ENCODE measurements at places on chromosomes 1 and 21.

- no peak for DNase-seq
These were observed 48.1 kb upstream of the ANGPTL1 start for GRCh38 chr1:178918955-178919354.

DNA sequence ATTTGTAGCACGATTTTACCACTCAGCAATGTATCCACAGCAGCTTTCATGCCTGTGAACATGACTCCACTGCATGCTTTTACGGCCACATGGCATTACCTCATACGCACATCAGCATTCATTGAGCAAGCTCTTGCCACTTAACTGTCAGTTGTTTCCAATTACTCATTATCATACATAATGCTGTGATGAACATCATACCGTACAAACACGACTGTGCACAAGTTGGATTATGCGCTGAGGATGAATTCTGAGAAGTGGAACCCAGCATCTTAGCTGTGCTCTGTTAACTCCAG is 9.6 kb downstream of the UMODL1 start:
- DNase-seq = no peak

DNA sequence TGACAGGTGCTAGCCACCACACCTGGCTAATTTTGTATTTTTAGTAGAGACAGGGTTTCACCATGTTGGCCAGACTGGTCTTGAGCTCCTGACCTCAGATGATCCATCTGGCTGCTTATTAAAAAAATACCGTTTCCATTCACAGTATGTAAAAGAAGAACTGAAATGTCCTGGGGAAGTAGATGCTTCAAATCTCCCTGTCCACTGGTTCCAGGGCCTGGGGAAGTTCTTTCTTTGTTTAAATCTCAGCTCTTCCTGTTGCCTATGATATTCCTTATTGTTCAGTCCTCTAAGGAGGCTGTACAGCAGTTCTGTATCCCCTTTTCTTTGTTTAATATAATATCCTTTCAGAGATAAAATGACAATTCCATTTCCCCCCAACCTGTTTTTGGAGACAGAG is 47.4 kb downstream of the ZMYM1 start:
- no peak for DNase-seq

GRCh38 chr1:225258811-225259210 is 169.0 kb downstream of the LBR start:
- no peak for DNase-seq

DNA sequence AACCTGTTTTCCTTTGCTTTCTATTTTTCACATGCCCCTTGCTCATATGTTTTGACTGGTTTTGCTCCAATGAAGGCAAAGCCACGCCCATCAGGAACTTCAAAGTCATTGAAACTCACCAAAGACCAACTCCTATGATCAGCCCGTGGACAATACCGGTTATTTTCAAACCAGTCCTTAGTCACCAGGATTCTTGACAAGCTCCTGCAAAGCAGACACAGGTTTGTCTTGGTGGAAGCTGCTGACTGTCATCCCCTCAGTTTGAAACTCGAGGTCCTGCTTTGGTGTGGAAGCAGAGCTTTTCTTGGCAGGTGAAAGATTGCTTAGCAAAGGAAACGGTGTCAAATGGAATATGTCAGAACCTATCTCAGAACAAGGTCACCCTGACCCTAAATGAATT is 384.7 kb upstream of the CXADR start:
- no peak for DNase-seq

DNA sequence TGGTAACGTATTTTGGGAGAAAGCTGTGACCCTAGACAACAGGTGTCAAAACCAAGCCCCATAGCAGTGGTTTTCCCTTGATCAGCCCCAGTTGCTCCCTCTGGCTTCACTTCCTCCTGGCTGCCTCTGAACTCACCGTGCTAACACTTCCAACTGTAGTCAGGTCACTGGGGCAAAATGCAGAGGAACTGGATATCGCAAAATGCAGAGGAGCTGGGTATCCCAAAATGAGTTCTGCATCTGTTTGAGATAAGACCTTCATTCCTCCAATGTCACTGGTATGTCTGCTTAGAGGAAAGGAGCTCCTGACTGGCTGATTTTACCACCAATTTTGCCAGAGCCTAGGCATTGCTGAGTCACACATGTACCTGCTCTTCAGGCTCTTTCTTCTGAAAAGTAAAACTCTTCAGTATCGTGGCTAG is 19.6 kb upstream of the TACSTD2 start:
- DNase-seq = no peak

- no peak for DNase-seq
These were observed 148.3 kb downstream of the PCBP3 start for GRCh38 chr21:45791562-45792418.

- no peak for DNase-seq
These were observed 44.3 kb upstream of the IL10 start for GRCh38 chr1:206816390-206817287.

- DNase-seq = no peak
These were observed 4.1 kb upstream of the TTC4 start for GRCh38 chr1:54711536-54711935.

DNA sequence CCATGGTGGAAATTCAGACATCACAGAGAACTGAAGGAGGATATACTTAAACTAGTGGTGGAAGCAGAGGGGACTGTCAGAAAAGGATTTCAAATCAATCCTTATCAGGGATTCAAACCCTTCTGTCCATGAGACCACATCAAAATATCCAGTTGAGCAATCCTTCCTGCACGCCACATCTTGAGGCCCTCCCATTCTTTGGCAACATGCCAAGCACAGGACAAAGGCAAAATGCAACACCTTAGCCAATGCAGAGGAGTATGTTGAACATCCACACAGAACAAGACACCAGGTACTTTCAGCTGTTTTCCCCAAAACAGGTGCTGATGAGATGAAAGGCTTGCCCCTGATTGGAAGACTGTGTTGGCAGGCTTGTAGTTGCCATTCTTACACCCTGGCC is 81.8 kb upstream of the PLXNA2 start:
- DNase-seq = no peak
